HT1080 (cell line): ENCODE measurements at places on chromosomes 6 and 20.
A peak's percentile ranks its signal among the peaks of the same experiment; 100 is the strongest.

DNA sequence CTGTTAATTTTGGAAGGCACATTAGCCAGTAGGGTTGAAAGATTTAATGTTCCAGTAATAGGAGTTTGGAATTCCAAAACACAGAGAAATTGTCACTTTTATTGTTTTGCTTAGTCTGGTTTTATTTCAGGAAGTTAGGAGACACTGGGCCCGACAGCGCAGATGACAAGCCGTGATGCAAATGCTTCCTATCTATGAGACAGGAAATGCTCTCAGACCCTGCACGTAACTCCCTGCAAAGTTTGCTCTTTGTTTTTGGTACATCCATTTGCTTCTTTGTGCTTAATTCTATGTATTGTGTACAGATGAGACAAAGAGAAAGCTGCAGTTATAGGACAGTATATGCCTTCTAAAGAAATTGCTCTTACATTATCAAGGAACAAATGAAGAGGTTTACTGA lies 201.6 kb upstream of the SGK1 start:
- no peak for DNase-seq

- DNase-seq = peak; percentile 23
These were observed 3.7 kb downstream of the TFB1M start for GRCh38 chr6:155310596-155310995.

DNA sequence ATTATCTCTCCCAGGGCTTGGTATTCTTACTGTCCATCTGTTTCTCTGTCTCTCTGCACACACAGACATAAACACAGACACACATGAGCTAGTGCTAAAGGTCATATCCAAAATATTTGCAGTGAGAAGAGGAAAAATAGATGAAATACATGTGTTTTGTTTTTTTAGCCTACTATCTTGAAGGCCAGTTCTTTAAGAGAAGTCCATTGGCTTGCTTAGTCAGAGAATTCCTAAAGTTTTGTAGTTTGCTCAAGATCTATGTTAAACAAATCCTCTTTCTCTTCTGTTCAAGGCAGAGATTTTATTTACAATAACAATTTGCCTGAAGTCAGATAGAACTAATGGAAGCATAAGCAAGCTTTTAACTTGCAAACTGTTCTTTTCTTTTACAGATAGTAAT lies 120.0 kb upstream of the AKIRIN2 start:
- no peak for DNase-seq

- no peak for DNase-seq
These were observed 20.7 kb upstream of the ZMYND8 start for GRCh38 chr20:47377122-47377722.
